ENCODE measurements at places on chromosomes 4 and X.

GRCh38 chrX:78838709-78839108, 91.2 kb downstream of the LPAR4 start:
- DNase-seq = no peak

- DNase-seq = no peak
Observed at GRCh38 chrX:65608026-65608425, 59.4 kb upstream of the MSN start.

- no peak for DNase-seq
Observed at GRCh38 chrX:24002167-24002566, 24.8 kb downstream of the KLHL15 start.

GRCh38 chr4:94397635-94398034, 54.1 kb upstream of the PDLIM5 start:
- no peak for DNase-seq

GRCh38 chrX:150229030-150229429, 134.1 kb upstream of the MAMLD1 start:
- no peak for DNase-seq

DNA sequence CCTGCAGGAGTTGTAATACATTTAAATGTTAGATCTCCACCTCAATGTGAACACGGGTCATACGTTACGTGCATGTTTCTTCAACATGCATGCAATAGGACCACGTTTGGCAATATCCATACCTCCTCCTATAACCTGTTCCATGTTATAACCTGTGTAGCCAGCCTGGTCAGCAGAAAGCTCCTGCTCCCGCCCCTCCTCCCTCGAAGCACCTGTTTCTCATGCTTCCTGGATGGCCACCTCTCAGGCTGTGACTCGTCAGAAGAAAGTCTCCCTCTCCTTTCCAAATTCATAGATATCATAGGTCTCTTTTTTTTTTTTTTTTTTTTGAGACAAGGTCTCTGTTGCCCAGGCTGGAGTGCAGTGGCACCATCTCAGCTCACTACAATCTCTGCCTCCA, 96.5 kb downstream of the HMX1 start:
- no peak for DNase-seq

Measured in NCI-H1436 treated with DMSO at 0.1 percent for 48 hours (cell line).